ENCODE measurements at places on chromosomes 3 and 15. TPM values are rescaled to one million over a fixed set of nuclear protein-coding genes. Genes with fewer than 3 reads are reported as not detected.

DNA sequence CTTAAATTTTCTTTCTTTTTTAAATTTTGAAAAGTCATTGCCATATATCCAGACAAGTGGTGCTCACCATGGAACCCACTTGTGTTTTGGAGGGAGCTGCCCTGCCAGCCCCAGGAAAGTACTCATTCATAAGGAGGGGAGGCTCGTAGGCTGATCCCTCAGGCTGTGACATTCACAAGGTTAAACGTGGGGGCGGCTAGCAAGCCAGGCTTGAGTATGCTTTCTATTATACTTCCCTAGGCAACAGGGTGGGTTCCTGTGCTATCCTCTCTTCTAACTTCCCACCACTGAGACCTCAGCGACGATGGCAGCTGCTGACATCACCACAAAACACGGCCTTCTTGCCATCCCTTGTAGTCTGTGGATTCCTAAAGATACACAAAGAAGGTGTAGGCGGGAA is 160.5 kb upstream of the C2CD4B start:
- no peak for DNase-seq

CHRFAM7A gene
- 2.0 TPM for total RNA-seq

DNA sequence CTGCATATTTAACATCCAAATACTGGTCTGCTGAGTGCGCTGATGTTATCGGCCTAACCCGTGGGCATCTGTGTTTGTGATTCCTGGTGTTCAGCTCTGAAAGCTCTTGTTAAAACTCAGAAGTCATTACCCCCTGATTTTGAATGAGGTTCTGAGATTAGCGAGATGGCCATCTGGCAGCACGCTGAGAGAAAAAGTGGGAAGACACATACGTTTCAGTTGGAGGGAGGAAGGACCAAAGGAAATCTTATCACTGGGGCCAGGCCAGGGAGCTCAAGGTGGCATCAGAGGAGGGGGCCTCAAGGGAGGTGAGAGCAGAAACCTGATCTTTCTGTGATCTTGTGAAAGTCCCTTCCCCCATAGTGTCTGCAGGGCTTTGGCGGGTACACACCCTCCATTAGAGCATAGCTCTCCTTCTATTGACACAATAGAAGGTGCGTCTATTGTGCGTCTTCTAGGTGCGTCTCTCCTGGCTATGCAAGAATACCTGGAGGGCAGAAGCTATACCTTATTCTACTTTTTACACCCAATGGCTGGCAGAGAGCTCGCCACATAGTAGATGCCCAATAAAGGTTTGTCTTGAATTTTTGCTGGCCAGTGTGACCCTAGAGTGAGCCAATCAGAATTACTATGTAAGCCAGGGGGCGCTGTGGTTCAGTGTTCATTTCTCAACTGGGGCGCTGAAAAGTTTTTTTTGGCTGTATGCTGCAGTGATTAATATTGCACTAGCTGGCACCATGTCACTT is 182.4 kb downstream of the SHQ1 start:
- DNase-seq, result peak; percentile 60

DNA sequence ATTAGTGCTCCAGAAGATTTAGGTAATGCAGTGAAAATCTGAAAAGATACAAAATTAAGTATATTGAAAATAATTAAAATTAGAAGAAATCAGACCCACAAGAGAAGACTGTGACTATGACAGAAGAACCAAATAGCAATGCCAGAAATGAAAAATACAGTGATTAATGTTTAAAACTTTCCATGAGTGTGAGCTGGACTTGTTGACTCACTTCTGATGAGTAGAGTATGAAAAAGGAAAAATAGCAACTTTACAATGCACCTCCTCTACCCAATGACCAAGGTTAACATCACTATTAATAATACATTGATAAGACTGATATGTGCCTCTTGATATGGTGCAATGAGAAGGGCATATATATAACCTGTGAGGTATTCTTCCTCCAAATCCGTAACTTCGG is 39.3 kb upstream of the SLC22A13 start:
- no peak for DNase-seq

GLCE gene
- total RNA-seq, result 6.6 TPM

- no peak for DNase-seq
Measured at GRCh38 chr3:72391659-72392058, 456.6 kb downstream of the SHQ1 start.

- DNase-seq, result no peak
Measured at GRCh38 chr3:18442756-18443664, 17.9 kb upstream of the SATB1 start.

DNA sequence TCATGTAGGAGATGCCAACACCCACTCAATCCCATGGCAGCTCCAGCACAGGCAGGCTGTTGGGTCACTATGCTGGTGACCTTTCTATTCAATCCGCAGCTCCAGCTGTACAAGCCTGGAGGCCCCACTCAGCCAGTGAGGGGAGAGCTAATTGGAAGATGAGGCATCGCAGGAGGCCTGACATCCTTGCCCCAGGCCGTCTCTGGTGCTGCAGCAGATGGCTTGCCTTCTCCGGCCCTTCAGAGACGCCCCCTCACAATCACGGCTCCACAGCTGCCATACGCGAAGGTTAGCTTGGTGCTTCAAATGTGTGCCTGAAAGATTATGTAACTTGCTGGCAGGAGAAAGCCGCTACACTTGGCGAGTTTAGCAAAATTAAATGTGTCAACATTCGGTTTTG is 104.2 kb upstream of the CLSTN2 start:
- peak; percentile 37 for DNase-seq

DNA sequence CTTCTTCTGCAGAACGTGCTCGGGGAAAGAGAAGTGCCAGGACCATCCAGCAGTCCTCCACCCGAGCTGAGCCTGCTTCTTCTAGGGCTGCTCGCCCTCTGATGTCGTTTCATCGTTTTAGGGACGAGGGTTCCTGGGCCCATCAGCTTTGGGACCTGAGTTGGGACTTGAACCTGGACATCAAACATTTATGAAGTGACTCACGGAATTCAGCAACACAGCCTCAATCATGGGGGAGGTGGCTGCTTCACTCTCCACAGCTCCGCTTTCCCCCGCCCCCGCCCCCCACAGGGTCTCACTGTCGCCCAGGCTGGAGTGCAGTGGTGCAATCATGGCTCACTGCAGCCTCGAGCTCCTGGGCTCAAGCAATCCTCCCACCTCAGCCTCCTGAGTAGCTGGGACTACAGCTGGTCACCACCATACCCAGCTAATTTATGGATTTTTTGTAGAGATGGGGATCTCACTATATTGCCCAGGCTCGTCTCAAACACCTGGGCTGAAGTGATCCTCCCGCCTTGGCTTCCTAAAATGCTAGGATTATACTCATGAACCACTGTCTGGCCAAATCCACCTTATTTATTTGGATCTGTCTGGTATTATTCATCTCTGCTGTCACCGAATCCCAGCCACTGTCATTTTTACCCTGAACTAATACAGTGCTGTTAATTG is 725 bp upstream of the SCAMP2 start:
- DNase-seq, result peak; percentile 28

GRCh38 chr3:73070675-73071575 is 9.5 kb downstream of the EBLN2 start:
- no peak for DNase-seq

GRCh38 chr3:119019767-119020518 is 14.7 kb downstream of the IGSF11 start:
- DNase-seq, result no peak

SLC35G2 gene
- 7.3 TPM for total RNA-seq

GRCh38 chr15:85748176-85748575 is 46.5 kb downstream of the KLHL25 start:
- DNase-seq, result no peak

- no peak for DNase-seq
Measured at GRCh38 chr3:55728461-55729100, 241.5 kb upstream of the WNT5A start.

DNA sequence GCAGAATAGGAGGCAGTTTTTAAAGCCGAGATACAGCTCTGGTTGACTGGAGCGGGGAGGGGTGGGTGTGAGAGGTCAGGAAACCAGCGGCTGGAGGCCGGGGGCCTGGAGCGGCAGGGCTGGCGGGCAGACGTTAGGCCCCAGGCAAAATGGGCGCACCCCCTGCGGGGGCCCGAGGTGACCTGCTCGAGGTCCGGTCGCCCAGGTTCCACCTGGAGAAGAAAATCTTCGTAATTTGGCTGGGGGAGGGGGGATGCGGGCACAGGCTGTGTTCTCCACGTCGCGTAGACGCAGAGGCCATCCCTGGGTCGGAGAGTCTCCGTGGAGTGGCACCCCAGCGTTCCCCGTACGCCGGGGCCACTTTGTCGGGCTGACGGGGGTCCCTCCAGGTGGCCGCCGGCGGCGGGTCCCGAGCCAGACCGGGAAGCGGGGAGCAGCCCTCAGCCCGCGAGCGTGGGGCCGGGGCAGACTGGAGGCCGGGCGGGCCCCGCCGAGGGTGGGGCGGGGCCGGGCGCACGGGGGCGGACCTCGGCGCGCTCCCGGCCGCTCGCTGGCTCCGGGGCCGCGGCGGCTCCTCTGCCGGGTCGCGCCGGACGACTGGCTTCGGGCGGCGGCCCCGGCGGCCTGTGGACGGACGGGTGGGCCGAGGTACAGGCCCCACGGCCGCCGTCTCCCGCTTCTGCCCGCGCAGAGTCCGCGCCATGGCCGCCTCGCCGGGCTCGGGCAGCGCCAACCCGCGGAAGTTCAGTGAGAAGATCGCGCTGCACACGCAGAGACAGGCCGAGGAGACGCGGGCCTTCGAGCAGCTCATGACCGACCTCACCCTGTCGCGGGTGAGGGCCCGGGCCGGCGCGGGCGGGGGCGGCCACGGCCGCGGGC is at the start of gene CRTC3:
TSS of gene CRTC3 (plus strand) at position 553 of the 879 bp plus-strand sequence. CDS start at position 702, 149 bp downstream.
- peak; percentile 56 for DNase-seq

GRCh38 chr3:107928084-107928445 is 162.8 kb downstream of the CD47 start:
- no peak for DNase-seq

GRCh38 chr3:185582871-185583270 is 3.2 kb upstream of the SENP2 start:
- no peak for DNase-seq

GRCh38 chr15:39125904-39126303 is 455.0 kb upstream of the THBS1 start:
- peak; percentile 17 for DNase-seq

SYNPR gene
- not detected for total RNA-seq

DNA sequence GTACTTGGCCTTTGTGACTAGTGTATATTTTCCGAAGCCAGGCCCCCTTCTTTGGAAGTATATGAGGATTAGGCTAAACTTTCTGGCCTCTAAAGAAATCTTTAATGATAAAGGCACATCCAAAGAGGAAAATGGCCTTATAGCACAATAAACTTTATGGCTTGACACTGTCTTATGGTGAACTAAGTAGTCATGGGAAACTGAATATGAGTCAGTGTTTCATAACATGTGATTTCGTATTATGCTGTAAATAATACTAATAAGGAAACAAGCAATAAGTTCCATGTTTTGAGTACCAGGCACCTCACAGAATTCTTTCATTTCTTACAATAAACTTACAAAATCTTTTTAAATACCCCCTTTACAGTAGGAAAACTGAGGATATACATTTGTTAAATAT is 8.2 kb downstream of the ZPLD1 start:
- DNase-seq, result no peak

KIF15 gene
- not detected for total RNA-seq

GRCh38 chr3:128805772-128806171 is 73.6 kb upstream of the ACAD9 start:
- no peak for DNase-seq

DNA sequence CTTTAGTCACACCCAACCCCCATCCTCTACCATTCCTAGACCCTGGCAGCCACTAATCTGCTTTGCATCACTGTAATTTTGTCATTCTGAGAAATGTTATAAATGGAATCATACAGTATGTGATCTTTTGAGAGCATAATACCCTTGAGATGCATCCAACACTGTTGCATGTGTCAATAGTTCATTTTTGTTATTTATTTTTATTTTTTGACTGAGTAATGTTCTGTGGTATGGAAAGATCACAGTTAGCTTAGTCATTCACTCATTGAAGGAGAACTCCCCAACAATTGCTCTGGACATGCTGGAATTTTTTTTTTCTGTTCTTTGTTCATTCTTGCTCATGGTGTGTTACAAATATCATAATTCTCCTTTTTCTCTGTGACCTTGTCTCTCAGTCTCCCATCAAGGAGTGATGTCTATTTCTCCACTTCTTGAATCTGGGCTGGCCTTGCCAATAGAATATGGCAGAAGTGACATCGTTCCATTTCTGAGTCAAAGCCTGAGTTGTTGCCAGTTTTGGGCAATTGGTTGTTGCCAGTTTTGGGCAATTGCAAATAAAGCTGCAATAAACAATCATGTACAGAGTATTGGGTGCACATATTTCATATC is 6.8 kb upstream of the ADPGK start:
- no peak for DNase-seq

SIDT1 gene
- total RNA-seq, result 1.6 TPM

- DNase-seq, result no peak
Measured at GRCh38 chr15:93645594-93645993, 556.6 kb upstream of the RGMA start.

- DNase-seq, result no peak
Measured at GRCh38 chr15:89649716-89650115, 5.6 kb downstream of the KIF7 start.

DNA sequence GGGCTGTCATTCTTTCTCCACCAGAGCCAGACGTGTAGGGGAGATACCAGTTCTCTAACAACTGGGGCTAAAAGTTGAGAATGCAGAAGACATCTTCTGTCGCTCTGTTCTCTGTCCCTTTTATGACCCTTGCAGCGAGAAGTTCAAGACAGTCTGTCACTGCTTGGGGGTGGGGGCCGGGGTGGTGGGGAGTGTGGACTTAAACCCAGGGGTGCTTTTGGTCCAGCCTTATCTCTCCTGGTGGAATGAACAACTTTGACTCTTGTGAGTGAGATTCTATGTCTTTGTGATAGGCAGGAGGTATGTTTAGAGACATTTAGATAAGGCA is 767 bp upstream of the APOD start:
- no peak for DNase-seq

GRCh38 chr3:129429080-129429451 is 630 bp upstream of the EFCAB12 start:
- no peak for DNase-seq

DNA sequence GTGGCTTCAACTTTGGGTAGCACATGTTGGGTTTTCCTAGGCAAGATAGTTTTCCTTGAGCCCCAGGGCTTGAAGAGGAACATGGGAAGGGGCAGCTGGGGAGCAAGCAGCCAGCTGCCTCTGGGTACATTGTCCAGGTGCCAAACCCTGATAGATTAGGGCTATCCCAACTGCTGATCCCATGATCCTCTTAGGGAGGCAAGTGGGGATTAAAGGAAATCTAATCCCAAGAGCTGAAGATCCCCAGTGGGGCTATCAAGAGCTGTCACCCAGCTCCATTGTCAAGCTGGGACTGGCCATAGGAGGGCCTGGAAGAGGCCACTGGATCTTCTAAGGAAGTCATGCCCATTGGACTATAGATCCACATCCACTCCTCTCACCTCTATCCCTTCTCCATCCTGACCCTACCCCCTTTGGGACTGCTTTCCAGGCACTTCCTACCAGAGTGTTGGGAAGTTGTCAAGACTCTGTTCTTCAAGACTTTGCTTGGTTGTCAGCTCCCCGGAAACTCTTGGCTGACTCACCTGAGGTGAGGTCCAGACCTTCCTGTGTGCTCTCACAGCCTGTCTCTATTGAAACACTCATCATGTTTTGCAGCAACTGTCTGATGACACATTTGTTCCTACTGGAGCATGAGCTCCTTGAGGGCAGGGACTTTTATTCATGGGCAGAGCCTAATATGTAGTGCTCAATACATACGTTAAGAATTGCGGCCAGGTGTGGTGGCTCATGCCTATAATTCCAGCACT is 5.9 kb downstream of the CAMK2N2 start:
- no peak for DNase-seq
